ENCODE measurements at places on chromosomes 2 and 18.

- no peak for DNase-seq
Observed at GRCh38 chr2:1743396-1744150, 742 bp downstream of the PXDN start.

- DNase-seq = no peak
Observed at GRCh38 chr18:57747809-57748680, 55.1 kb downstream of the ATP8B1 start.

DNA sequence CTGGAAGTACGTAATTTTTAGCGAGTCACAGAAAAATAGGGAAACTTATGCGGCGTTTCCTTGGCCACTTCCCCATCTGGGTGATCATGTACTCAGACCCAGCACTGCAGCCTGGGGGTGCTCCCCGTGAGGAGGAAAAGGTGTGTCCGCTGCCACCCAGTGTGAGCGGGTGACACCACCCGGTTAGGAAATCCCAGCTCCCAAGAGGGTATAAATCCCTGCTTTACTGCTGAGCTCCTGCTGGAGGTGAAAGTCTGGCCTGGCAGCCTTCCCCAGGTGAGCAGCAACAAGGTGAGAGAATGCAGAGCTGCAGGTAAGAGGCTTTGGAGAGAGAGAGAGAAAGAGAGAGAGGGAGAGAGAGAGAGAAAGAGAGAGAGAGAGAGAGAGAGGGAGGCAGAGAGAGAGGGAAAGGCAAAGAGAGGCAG is at the start of gene IL1R2:
Gene IL1R2 (plus strand): TSS at position 240 of the 425 bp plus-strand sequence. CDS start 16,616 bp downstream, outside the sequence.
- no peak for DNase-seq

DNA sequence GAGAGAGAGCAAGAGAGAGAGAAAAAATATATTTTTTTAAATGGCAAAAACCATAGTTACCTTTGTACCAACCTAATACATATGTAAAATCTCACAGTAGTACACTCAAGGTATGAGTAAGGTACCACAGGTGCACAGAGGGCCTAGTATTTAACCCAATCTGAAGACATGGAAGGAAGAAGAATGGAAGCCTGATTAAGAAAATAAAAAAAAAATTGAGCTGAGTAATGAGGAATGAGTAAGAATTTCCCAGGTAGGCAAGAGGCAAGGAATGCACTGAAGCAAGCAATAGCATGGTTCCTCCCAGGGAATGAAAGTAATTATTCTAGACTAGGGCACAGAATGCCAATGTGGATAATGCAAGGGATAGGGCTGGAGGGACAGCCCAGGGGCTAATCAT is 294.2 kb downstream of the FIGN start:
- DNase-seq = no peak

DNA sequence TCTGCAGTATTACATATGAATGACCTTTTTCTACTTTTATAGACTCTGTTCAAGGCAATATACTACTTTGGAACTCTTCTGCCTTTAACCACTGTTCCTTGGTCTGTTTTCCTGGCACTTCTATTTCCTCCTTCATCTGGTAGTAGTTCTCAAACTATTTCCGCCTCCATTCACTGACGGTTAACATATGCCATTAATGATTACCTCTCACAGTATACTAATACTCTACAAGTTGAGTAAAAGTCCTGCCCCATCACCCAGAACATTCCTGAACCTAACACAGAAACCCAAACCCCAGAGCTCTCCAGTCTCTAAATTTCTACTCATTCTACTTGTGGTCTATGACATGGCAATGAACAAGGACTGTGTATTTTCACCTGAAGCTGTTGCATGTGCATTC is 4.5 kb downstream of the GFPT1 start:
- DNase-seq = no peak

- no peak for DNase-seq
Observed at GRCh38 chr2:40240070-40240469, 211.8 kb downstream of the SLC8A1 start.

DNA sequence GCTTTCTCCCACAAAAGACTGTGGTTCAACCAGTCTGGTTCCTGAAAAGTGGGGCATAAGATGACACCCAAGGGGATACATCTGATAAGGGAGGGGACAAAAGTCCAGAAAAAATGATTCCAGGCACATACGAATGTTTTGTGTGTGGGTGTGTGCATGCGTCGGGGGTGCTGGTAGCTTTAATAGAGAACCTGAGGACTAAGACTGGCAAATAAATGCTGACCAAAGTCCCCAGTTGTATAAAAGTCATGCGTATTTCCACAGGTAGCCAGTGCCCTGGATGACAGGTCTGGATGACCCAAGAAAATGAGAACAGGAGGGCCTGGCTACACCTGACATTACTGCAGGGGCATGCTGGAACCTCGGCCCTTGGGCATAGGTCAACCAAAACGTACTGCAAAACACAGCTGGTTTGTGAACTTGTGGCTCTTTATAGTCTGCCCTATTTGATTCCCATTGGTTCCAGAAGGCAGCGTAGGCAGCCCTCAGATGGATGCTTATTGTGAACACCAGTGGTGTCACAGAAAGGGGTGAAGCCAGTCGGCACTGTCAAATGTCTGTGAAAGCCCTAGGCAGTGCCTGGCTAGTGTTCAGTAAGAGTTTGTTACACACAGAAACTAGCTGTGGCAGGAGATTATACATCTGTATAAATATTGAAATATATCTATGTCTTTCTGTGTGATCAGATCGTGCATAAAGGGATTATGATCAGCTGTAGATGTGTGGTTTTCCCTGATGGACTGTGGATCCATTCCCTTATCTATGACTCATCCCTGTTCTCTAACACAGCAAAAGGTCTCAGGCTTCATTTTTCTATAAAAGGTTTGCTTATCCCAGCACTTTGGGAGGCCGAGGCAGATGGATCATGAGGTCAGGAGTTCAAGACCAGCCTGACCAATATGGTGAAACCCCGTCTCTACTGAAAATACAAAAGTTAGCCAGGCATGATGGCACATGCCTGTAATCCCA is 58.3 kb downstream of the INSIG2 start:
- DNase-seq = no peak

Measured in activated T-cell treated with anti-CD3 and anti-CD28 coated beads for 1 hour (primary cell).